Naive thymus-derived CD8-positive, alpha-beta T cell (primary cell): ENCODE measurements at places on chromosomes 1 and 21.

- H3K4me1 ChIP-seq: peaks cover 26% of the 10 kb centered on the region
- no peak overlapping the region for H3K4me3 ChIP-seq
- peaks cover 69% of the 10 kb centered on the region for H3K27me3 ChIP-seq
- DNase-seq: no peak
- H3K27ac ChIP-seq: no peak overlapping the region
These were observed 17.4 kb upstream of the CD1D start for GRCh38 chr1:158163000-158163947.

DNA sequence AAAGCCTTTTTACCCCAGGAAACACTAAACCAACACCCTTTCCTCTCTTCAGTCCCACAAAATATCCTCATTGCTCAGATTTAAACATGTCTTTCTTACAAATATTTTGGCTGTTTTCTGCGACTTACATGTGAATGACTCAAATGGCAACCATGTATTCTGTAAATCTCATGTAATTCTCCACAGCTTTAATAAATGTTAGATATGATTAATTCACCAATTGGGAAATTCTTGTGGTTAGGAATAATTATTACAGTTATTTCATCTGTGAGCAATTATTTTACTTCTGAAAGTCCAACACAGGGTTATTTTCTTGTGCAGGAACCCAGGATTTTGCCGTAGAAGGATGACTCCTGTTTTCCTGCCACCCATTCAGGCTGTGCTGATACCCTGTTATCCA lies 431.5 kb downstream of the LMO4 start:
- H3K27ac ChIP-seq: no peak overlapping the region
- no peak for DNase-seq
- peaks cover under 1% of the 10 kb centered on the region for H3K4me1 ChIP-seq
- H3K36me3 ChIP-seq: no peaks in the 10 kb centered on the region
- H3K27me3 ChIP-seq: peaks cover 6% of the 10 kb centered on the region

DNA sequence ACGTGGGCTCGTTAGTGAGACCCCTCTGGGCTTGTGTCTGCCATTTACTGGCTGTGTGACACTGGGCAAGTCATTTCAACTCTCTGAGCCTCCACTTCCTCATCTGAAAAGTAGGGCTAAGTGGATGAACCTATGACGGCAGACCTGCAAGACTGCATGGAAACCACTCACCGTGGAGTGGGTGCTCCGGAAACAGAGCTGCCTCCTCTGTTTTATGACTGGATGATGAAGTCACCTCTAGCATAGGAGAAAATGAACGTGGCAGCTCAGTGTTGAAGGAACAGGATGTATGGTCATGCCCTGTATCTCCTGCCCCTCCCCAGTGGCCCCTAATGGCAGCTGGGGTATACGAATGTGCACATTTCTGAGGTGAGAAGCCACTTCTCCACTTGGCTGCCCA lies 40.5 kb downstream of the STPG1 start:
- no peaks in the 10 kb centered on the region for H3K36me3 ChIP-seq
- no peaks in the 10 kb centered on the region for H3K4me1 ChIP-seq
- DNase-seq: no peak

GRCh38 chr1:88221411-88221810 lies 462.7 kb upstream of the PKN2 start:
- no peak overlapping the region for H3K4me3 ChIP-seq
- peaks cover 15% of the 10 kb centered on the region for H3K27me3 ChIP-seq
- H3K27ac ChIP-seq: no peak overlapping the region
- DNase-seq: no peak
- no peaks in the 10 kb centered on the region for H3K4me1 ChIP-seq

DNA sequence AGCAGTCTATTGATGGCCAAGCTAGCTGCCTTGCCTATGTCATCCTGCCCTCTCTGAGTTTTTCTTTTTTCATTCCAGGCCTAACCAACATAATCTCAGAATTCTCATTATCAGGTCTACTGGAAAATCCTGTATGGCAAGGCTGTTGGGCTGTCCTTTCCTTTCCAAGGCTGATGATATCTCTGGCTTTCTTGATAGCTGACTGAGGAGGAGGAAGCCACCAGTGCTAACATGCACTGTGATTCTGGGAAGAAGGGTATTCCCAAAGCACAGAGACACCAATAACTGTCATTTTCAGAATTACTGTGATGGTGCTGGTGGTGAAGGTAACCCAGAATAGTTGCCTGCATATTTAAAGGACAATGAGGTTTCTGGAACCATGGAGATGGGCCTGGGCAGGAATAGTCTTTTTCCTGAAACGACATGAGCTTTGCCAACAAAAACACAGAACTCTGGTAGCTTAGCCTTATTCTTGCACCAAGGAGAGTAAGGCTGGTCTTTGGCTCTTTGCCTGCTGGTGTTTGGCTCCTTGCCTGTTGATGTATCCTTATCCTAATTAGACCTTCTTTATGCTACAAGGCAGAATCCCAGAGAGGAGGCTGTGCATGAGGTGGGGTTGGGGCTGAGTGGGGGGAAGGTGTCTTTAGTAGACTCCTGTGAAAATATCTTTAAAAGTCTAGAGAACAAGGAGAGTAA lies 157.4 kb downstream of the TNFSF18 start:
- H3K4me3 ChIP-seq: no peak overlapping the region
- no peaks in the 10 kb centered on the region for H3K27me3 ChIP-seq
- no peaks in the 10 kb centered on the region for H3K36me3 ChIP-seq
- no peak for DNase-seq
- peaks cover 17% of the 10 kb centered on the region for H3K4me1 ChIP-seq

DNA sequence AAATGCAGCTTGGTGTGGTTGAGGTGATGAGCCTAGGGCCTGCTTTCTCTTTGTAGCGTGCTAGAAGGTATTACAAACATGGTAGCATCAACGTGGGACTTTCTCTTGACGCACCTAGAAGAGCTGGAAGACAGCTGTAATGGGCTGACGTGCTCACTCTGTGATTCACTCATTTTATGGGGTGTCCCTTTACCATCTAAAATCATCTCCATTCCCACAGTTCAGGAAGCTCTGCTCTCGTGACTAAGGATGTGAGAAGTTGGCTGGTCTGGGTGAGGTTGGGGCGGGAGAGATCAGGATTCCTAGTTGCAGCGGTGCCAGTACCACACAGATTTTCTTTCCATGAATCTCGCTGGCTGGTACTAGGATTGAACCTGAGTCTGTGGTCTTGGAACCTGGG lies 4.2 kb downstream of the HTR6 start:
- H3K27me3 ChIP-seq: peaks cover 43% of the 10 kb centered on the region
- DNase-seq: no peak
- no peak overlapping the region for H3K27ac ChIP-seq
- H3K4me1 ChIP-seq: peaks cover 16% of the 10 kb centered on the region
- no peaks in the 10 kb centered on the region for H3K36me3 ChIP-seq
- H3K4me3 ChIP-seq: no peak overlapping the region
